ENCODE measurements at places on chromosomes 16 and 17.
A peak's percentile ranks its signal among the peaks of the same experiment; 100 is the strongest.

GRCh38 chr16:11145173-11145818 lies 110.7 kb downstream of the SOCS1 start:
- DNase-seq, result no peak

DNA sequence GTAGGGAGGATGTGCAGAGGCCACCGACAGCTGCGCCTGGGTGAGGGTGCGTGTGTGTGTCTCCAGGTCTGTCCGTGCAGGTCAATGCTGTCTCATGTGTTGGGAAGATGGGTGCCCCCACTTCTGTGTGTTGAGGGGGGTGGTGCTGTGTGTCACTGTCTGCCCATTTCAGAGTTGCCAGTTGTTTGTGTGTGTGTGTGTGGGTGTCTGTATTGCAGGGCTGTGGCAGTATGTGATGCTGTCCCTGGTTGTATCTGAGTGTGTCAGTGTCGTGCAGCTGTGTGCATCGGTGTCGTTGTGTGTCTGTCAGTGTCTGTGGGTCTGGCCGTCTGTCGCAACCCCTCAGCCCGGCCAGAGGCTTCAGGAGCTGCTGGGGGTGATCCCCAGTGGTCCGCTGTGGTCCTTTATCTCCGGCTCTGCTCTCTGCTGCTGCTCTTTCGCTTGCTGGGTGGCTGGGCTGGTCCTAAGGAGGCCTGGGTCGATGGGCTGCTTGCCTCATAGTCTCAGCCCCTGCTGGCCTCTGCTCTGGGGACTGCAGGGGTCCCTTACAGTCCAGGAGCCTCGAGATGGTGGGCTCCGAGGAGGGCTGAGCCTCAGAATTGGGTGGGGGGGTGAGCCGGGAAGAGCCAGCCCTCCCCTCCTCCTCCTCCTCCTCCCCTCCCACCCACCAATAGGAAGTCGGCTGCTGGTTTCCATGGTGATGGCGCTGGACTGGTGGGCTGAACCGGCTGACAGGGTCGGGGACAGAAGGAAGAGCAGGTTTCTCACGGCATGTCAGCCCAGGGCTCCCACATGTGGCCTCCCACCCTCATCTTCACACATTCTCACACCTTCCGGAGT lies at the start of gene TSPOAP1:
Gene TSPOAP1, minus strand, starts transcription at position 601 of the 840 bp plus-strand sequence. CDS start 875 bp downstream, outside the sequence.
- DNase-seq, result no peak

- DNase-seq, result peak; percentile 73
Observed at GRCh38 chr17:48611681-48612455, 1.1 kb upstream of the HOXB7 start.

DNA sequence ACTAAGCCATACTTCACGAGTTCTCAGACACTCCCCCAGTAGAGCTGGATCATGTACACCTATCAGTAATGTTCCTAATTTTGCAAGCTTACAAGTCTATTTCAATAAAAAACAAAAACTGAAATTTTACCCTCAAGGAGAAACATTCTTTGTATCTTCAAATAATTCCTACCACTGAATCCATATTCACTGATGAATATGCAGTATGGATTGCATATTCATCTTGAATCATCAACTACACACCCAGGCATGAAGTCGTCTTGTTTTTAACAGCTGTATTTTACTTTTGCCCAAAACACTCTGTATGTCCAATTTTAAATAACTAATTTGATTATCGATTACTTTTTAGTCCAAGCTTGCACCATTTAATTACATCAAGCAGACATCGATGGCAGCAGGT lies 31.8 kb downstream of the ZDHHC7 start:
- no peak for DNase-seq

- no peak for DNase-seq
Observed at GRCh38 chr17:48738803-48739526, 10.4 kb upstream of the HOXB13 start.

- no peak for DNase-seq
Observed at GRCh38 chr16:379961-380761, 1.6 kb downstream of the PGAP6 start.

- DNase-seq, result no peak
Observed at GRCh38 chr16:19549673-19550072, 5.8 kb upstream of the VPS35L start.

DNA sequence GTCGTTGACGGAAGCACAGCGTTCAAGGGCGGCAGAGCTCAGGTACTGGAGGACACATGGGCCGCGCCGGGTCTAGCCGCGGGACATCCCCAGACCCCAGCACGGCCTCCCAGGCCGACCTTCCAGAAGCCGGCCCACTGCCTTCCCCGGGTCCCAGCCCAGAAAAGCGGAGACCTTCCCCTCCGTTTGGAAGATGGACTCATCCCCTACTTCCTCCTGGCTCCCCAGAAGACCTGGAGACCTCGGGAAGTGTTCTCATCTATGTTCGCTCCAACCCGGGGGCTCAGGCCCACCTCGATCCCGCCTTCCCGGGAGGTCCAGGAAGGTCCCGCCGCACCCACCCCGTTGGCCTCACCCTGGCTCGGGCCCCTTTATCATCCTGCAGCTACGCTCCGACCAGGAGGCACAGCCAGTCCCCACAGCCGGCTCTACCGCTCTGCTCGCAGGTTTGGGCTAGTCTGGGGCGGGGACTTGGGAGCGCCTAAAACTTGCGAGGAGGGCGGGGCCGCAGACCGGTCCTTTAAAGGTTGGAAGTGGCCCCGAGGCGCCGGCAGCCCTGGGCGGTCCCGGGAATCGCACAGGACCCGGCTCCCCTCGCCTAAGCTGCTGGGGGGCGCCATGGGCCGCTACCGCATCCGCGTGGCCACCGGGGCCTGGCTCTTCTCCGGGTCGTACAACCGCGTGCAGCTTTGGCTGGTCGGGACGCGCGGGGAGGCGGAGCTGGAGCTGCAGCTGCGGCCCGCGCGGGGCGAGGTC lies at the start of gene ALOX12:
Gene ALOX12, plus strand, starts transcription at position 550 of the 756 bp plus-strand sequence. Its CDS starts 69 bp downstream, at position 619.
- DNase-seq, result no peak

DNA sequence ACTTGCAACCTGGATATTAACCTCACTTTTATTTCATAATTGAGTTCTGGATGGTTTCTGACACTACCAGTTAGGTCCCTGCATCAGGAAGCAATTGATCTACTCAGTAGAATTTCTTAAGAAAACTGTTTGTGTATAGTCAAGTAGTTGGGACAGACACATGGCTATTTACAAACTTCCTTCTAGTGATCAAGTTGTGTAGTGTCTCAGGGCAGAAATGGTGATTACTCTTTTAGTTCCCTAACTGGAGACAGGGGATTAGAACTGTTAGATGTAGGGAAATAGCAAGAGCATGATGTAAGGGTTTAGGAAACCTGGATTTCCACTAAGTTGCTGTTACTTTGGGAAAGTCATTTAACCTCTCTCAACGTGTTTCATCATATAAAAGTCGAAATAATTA lies 30.4 kb downstream of the TMEM100 start:
- DNase-seq, result no peak

GRCh38 chr17:18327093-18327492 lies 12.0 kb downstream of the SMCR8 start:
- DNase-seq, result no peak

GRCh38 chr17:29070781-29071180 lies 27.8 kb downstream of the PIPOX start:
- no peak for DNase-seq

- no peak for DNase-seq
Observed at GRCh38 chr16:35252356-35252936, 1793.0 kb downstream of the TP53TG3F start.

DNA sequence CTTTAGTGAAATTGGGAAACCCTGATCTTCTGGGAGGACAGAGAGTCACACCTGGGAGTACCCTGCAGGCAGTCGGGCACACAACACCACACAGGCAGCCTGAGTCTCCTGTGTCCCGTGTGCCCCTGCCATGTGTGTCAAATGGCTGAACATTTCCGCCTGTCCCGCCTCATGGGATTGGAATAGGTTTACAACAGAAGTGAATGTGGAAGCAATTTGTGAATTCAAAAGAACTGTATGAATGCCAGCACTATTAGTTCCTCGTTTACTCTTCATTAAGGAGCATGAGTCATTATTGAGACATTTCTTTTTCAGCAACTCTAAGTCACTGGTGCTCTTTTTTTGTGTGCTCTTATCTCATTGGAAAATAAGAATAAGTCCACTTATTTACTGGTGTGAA lies 226.5 kb downstream of the PMP22 start:
- no peak for DNase-seq

GRCh38 chr17:81551458-81552243 lies 502 bp downstream of the FAAP100 start:
- no peak for DNase-seq

DNA sequence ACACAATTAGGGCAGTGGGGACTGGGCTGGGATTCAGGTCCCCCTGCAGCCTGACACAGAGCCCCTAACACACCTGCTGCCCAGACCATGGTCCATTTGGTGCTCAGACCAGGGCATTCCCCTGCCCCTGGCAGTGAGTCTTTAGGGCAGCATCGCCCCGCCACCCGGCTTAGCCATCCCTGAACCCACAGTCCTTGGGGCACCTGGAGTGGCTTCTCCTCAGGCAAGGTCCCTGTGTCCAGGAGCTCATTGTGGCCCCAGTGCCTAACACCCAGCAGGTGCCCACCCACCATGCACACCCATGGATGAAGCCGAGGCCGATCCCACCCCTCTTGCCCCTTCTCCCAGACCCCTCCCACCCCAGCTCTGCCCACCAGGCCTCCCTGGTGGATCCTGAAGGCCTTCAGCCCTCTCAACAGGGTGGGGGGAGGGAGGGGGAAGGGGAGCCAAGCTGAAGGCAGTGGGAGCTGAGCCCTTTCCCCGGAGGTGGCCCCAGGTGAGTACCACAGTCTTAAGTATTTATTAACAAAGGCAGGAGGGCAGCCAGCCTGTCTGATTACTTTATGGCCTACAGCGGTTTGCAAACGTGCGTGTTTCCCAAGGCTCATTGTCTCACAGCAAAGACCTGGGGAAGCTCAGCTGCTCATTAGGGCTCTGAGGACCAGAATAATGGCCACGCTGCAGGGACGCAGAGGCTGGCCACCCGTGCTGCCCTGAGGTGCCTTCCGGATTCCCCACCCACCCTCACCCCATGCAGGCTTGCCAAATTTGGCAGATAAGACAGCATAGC lies 38.5 kb downstream of the RBFOX3 start:
- no peak for DNase-seq

GRCh38 chr16:50066482-50067289 lies 916 bp downstream of the HEATR3 start:
- DNase-seq, result no peak

- no peak for DNase-seq
Observed at GRCh38 chr17:58377093-58377601, 25.1 kb upstream of the SUPT4H1 start.

Data from NCI-H2029 treated with DMSO at 0.1 percent for 48 hours (cell line).